ENCODE measurements at places on chromosomes 4 and X. TPM values are rescaled to one million over a fixed set of nuclear protein-coding genes. Genes with fewer than 3 reads are reported as not detected.

The SERPINA7 gene
- 0.06 TPM for total RNA-seq

The GYG2 gene
- 1.0 TPM for total RNA-seq

- DNase-seq = peak; percentile 73
Measured at GRCh38 chrX:135974279-135974856, 580 bp upstream of the MMGT1 start.

GRCh38 chr4:124201636-124202035 is 510.9 kb downstream of the ANKRD50 start:
- no peak for DNase-seq

- DNase-seq = no peak
Measured at GRCh38 chr4:158166701-158167100, 6.1 kb downstream of the GASK1B start.

- DNase-seq = no peak
Measured at GRCh38 chrX:57083143-57083542, 38.2 kb downstream of the SPIN2B start.

Data from Daoy (cell line).